NCI-H2227 treated with DMSO at 0.1 percent for 48 hours (cell line): ENCODE measurements at places on chromosomes 1 and 21.

- DNase-seq = no peak
Observed at GRCh38 chr1:218433744-218434143, 88.6 kb downstream of the TGFB2 start.

- DNase-seq = no peak
Observed at GRCh38 chr1:15886611-15887167, 39.2 kb downstream of the SPEN start.

- no peak for DNase-seq
Observed at GRCh38 chr1:91400133-91400725, 4.4 kb downstream of the HFM1 start.

GRCh38 chr1:31335007-31335406, 37.9 kb downstream of the FABP3 start:
- peak; percentile 50 for DNase-seq

- DNase-seq = no peak
Observed at GRCh38 chr1:74205266-74205665, 7.2 kb downstream of the FPGT start.

DNA sequence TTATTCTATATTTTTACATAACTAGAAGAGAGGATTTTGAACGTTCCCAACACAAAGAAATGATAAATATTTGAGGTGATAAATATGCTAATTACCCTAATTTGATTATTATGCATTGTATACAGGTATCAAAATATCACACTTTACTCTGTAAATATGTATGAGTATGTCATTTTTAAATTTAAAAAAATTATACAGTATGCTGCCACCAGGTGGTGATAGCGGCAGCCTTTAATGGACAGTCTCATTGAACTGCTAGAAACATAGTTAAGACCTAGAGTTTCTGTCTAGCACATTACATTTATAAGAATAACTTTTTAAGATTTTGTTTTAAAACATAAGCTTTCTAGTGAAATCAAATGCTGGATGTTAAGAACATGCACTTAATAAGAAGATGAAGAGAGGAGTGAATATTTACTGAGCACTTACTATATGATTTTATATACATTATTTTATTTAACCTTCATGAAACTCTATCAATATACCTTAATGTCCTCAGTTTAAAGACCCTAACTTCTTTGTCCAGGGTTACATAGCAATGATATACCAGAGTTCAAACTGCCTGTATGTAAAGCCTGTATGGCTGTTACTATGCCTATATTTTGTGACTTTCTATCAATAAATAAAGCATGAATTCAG, 207.1 kb downstream of the NUF2 start:
- peak; percentile 32 for DNase-seq

GRCh38 chr1:244599937-244600350, 53.0 kb upstream of the DESI2 start:
- DNase-seq = no peak

- DNase-seq = peak; percentile 74
Observed at GRCh38 chr1:94926915-94927404, at the start of gene CNN3. Gene CNN3 (minus strand): TSS chr1:94927110. CDS start chr1:94926894, 216 bp downstream.

- no peak for DNase-seq
Observed at GRCh38 chr1:34128186-34128889, 36.7 kb downstream of the CSMD2 start.

DNA sequence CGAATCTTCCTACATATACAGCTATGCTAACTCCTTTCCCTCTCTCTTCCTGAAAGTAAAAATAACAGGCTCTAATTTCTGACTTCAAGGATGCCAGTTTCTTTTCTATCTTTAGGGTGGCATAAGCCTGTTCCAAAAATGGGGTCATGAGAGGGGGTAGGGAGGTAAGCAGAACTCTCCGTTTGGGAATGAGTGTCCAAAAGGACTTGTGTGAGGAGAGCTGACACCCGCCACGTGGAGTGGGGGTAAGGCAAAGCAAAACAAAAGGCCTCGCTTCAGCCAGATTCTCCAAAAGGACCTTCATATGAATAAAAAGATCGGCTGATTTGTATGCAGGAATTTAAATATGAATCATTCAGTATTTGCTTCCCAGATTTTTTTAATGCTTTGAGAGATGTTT, 28.6 kb downstream of the PLPPR4 start:
- DNase-seq = no peak
